ENCODE measurements at places on chromosomes 2 and 18.

DNA sequence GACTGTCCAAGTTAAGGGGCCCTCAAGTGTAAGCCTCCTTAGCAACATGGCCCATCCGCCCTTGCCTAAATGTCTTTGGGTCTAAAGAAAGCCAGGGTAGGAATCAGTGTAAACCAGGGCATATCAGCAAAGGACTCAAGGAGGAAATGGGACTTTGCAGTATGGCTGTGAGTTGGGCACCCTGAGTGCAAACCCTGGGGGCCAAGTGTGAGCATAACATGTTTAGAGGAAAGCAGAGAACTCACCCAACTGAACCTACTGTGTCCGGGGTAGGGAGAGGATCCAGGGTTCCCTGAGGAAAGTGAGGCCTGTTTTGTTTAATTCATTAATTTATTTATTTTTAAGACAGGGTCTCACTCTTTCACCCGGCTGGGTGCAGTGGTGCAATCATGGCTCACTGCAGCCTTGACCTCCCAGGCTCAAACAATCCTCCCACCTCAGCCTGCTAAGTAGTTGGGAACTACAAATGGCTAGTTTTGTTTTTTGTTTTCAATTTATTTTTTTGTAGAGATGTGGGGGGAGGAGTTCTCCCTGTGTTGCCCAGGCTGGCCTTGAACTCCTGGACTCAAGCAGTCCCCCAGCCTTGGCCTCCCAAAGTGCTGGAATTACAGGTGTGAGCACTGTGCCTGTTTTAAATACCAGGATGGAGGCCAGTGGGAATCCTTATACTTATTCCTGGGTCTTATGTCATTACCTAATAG is 51.0 kb upstream of the ACTR3 start:
- H3K36me3 ChIP-seq: no peaks in the 10 kb centered on the region
- DNase-seq: no peak
- H3K27me3 ChIP-seq: no peaks in the 10 kb centered on the region
- H3K4me3 ChIP-seq: no peak overlapping the region
- H3K4me1 ChIP-seq: no peaks in the 10 kb centered on the region

DNA sequence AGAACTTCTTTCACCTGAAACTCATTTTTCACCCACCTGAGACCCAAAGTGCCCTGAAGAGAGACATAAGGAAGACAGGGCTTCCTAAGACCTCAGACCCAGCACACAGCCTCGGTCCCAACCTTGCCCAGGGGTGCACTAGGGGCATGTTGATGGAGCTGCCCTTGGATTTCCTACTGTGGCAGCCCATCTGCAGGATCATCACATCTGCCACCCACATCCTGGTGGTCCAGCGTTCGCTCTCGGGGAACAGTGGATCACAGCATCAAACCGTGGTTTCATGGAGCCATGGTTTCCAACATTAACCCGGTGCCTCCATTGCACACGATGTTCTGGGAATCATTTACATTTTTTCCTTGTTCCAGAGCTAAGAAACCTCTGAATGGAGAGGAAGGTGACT is 186.4 kb downstream of the TFCP2L1 start:
- no peak overlapping the region for H3K27ac ChIP-seq

- H3K27ac ChIP-seq: no peak overlapping the region
- DNase-seq: no peak
- H3K4me1 ChIP-seq: no peaks in the 10 kb centered on the region
These were observed 268.2 kb upstream of the PXDN start for GRCh38 chr2:2012505-2012904.

DNA sequence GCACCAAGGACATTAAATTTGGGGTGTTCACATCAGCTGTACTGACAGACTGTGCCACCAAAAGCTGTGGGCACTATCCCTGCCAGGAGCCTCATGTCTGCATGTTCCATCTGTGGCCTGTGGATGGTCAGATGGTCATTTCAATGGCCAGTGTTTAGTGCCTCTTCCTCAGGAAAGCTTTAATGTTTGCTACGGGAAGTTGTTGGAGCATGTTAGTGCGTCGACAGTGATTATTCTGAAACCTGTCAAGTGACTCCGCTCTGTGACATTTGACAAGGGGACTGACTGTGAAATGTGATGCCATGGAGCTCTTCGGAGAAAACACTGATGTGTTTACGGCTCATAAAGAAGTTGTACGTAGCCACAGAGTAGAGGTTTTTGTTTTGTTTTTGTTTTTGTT is 18.7 kb upstream of the RGPD4 start:
- no peaks in the 10 kb centered on the region for H3K27me3 ChIP-seq
- H3K4me3 ChIP-seq: no peak overlapping the region
- H3K4me1 ChIP-seq: no peaks in the 10 kb centered on the region
- no peaks in the 10 kb centered on the region for H3K36me3 ChIP-seq

DNA sequence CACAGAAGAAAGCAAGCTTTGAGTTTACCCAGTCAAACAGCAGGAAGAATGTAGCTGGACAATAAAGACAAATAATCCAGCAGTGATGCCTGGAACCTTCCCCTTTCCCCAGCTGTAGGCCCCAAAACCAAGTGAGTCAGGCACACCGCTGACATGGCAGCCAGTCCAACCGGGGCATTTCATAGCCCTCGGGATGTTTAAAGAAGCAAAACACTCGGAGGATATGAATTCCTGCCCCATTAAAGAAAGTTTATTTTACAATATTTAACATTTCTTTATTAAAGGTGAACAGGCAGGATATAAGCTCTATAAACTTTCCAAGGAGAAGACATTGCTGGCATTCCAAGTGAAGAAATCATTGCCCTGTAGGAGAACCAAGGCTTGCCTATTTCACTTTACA is 507.6 kb upstream of the TNP1 start:
- no peaks in the 10 kb centered on the region for H3K36me3 ChIP-seq
- H3K27ac ChIP-seq: no peak overlapping the region
- H3K27me3 ChIP-seq: no peaks in the 10 kb centered on the region
- H3K4me3 ChIP-seq: no peak overlapping the region

DNA sequence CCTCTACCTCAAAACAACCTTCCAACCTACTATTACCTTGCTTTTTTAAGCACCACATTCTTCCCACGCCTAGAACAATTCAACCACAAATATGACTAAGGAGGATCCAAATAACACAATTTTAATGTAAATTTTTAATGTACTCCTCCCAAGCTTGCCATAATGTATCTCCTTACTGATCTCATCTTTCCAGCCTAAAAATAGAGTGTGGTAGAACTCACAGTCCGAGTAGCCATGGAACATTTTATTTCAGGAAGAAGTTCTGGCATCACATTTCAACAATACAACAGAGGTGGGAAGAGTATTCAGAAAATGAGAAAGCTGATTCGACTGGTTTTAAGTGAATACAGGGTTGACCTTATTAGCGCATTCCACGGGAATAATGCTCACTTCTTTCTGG is 15.4 kb downstream of the FEZ2 start:
- no peaks in the 10 kb centered on the region for H3K27me3 ChIP-seq
- H3K36me3 ChIP-seq: no peaks in the 10 kb centered on the region
- no peak for DNase-seq
- H3K27ac ChIP-seq: no peak overlapping the region
- no peak overlapping the region for H3K4me3 ChIP-seq

- no peaks in the 10 kb centered on the region for H3K27me3 ChIP-seq
- DNase-seq: no peak
- no peaks in the 10 kb centered on the region for H3K4me1 ChIP-seq
- no peak overlapping the region for H3K27ac ChIP-seq
These were observed 48.1 kb downstream of the SLC4A1AP start for GRCh38 chr2:27711804-27712203.

GRCh38 chr2:99898336-99899048 is 243.9 kb downstream of the AFF3 start:
- H3K4me1 ChIP-seq: no peaks in the 10 kb centered on the region
- no peaks in the 10 kb centered on the region for H3K36me3 ChIP-seq
- H3K27ac ChIP-seq: no peak overlapping the region
- H3K27me3 ChIP-seq: no peaks in the 10 kb centered on the region
- no peak overlapping the region for H3K4me3 ChIP-seq
- no peak for DNase-seq

DNA sequence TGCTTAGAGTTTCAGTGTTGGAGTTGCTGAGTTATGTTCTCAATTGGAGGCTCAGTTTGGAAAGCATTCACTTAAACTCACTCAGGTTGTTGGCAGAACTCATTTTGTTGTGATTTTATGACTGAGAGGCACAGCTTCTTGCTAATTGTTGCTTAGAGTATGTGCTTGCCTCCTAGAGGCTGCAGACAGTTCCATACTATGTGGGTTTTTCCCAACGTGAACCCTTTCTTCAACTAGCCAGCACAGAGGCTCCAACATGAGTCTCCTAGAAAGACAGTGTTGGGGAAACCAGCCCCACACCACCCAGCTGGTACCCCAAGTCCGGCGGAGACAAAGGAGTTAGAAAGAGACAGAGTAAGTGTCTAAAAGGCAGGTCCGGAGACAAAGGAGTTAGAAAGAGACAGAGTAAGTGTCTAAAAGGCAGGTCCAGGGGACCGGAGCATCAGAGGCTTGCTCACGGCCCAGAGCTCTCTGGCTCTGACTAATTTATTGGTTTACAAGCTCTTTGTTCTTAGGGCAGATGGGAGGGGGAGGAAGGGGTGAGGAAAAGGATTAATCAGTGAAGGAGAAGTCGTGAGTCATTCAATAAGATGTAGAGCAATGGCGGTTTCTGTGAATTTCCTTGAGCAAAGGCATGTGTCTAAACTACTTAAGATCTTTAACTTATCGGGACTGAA is 999.7 kb upstream of the LRRTM1 start:
- no peaks in the 10 kb centered on the region for H3K4me1 ChIP-seq
- H3K27ac ChIP-seq: no peak overlapping the region
- no peak for DNase-seq
- no peak overlapping the region for H3K4me3 ChIP-seq
- no peaks in the 10 kb centered on the region for H3K27me3 ChIP-seq

GRCh38 chr18:68915061-68915460 is 117.2 kb downstream of the CCDC102B start:
- no peak overlapping the region for H3K4me3 ChIP-seq
- H3K27ac ChIP-seq: no peak overlapping the region
- H3K4me1 ChIP-seq: no peaks in the 10 kb centered on the region
- no peak for DNase-seq

GRCh38 chr2:225069477-225069876 is 27.2 kb upstream of the DOCK10 start:
- H3K4me3 ChIP-seq: no peak overlapping the region
- H3K4me1 ChIP-seq: no peaks in the 10 kb centered on the region
- H3K27me3 ChIP-seq: no peaks in the 10 kb centered on the region
- no peaks in the 10 kb centered on the region for H3K36me3 ChIP-seq
- DNase-seq: no peak

DNA sequence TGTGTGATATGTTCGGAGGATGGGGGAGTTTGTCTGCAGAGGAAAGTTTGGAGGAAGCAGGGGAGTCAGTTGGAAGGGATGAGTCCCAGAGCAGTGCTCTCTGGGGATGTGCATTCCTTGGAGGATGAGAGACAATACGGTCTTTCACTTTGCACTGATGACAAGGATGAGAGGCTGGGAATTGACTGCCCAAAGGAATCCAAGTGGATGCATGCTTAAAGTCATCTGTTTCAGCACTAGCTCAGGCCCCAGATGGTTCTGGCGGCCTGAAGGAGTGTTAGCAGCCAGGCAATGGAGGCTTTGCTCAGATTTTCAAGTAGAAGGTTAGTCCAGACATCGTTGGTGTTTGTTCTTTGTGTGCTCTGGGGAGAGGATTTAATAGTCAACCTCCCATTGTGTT is 100.2 kb downstream of the CRIM1 start:
- H3K4me3 ChIP-seq: no peak overlapping the region
- H3K4me1 ChIP-seq: no peaks in the 10 kb centered on the region
- no peaks in the 10 kb centered on the region for H3K27me3 ChIP-seq
- peak overlapping the region; percentile 62 for H3K27ac ChIP-seq
- H3K36me3 ChIP-seq: no peaks in the 10 kb centered on the region
- no peak for DNase-seq

DNA sequence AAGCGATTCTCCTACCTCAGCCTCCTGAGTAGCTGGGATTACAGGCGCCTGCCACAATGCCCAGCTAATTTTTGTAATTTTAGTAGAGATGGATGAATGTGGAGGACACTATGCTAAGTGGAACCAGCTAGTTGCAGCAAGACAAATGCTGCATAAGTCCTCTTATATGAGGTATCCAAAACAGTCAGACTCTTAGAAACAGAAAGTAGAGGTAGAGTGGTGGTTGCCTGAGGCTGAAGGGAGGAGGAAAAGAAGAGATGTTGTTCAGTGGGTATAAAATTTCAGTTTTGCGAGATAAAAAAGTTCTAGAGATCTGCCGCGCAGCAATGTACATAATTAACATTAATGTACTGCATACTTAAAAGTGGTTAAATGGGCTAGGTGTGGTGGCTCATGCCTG is 145.3 kb upstream of the SPRED2 start:
- no peaks in the 10 kb centered on the region for H3K36me3 ChIP-seq
- no peak for DNase-seq
- no peaks in the 10 kb centered on the region for H3K4me1 ChIP-seq
- no peak overlapping the region for H3K4me3 ChIP-seq

DNA sequence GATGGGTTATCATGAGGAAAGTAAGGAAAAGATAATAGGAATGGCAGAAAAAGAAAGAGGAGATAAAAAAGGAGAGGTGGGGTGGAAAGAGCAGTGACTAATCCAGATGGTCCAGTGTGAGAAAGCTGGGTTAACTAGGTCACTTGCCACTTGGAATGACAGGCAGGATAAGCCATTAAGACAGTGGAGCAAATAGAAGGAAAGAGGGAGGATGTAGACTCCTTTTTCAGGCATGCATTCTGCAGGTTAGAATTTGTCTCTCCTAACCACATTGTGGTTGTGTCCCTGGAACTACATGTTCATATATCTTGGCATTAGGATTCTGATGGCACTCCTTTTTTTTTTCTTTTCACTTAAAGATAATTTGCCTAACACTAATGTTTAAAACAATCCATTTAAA is 13.4 kb upstream of the NEMP2 start:
- no peaks in the 10 kb centered on the region for H3K27me3 ChIP-seq
- H3K4me3 ChIP-seq: no peak overlapping the region
- no peaks in the 10 kb centered on the region for H3K4me1 ChIP-seq
- no peaks in the 10 kb centered on the region for H3K36me3 ChIP-seq

GRCh38 chr18:78071776-78072175 is 822.1 kb downstream of the GALR1 start:
- H3K4me1 ChIP-seq: no peaks in the 10 kb centered on the region
- no peak overlapping the region for H3K4me3 ChIP-seq
- no peaks in the 10 kb centered on the region for H3K36me3 ChIP-seq
- no peak for DNase-seq

GRCh38 chr2:233129351-233129978 is 69.3 kb downstream of the INPP5D start:
- H3K4me3 ChIP-seq: no peak overlapping the region
- H3K27me3 ChIP-seq: no peaks in the 10 kb centered on the region
- no peak for DNase-seq
- H3K27ac ChIP-seq: no peak overlapping the region

DNA sequence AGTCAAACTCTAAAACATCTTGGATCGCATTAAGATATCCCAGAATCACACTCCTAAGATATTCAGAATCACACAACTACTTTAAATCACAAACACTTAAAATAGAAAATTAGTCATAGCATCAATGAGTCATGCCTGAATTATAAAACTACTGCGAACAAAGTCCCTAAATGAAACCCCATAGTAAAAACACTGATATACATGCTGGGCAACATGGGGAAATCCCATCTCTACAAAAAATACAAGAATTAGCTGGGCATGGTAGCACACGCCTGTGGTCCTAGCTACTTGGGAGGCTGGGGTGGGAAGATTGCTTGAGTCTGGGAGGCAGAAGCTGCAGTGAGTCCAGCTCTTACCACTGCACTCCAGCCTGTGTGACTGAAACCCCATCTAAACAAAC is 101.7 kb downstream of the COBLL1 start:
- H3K4me1 ChIP-seq: no peaks in the 10 kb centered on the region
- DNase-seq: no peak
- H3K36me3 ChIP-seq: no peaks in the 10 kb centered on the region
- no peaks in the 10 kb centered on the region for H3K27me3 ChIP-seq
- H3K4me3 ChIP-seq: no peak overlapping the region
- H3K27ac ChIP-seq: no peak overlapping the region
